ENCODE measurements at places on chromosomes 16 and 17.

- peak; percentile 88 for DNase-seq
These were observed 47.2 kb downstream of the ARHGAP27 start for GRCh38 chr17:45385331-45385997.

DNA sequence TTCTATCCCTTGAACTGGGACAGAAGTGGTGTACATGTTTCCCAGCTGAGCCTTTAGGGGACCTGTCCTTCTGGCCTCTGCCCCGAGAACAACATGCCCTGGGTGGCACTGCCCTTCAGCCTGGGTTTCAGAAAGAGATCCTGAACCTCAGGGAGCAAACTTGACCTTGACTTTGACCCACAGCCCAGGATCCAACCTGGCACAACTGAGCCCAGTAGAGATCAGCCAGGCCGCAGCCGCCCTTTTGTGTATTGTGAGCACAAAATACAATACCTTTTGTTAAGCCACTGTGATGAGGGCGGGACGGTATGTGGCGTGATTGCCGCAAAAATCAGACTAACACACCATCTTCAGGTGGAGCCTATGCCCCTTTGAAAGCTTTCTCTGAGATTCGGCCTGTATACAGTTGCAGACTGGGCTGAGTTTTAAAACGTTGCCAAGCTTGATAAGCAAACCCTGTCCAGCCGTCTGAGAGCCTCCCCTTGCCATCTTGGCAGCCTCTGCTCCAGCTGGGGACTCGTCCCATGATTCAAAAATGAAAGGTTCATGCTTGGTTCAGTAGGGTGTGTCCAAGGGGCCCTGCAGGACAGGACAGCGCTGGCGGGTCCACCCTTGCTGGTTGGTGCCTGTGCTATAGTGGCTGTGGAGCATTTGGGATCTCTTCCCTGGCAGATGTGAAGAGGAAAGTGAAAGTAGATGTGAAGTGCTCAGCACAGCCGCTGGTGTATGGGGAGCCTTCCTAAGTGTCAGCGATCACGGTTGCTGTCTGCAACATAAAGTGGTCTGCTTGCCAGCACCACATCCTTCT is 40.3 kb downstream of the FOXL1 start:
- DNase-seq: no peak

- no peak for DNase-seq
These were observed 2.0 kb upstream of the GRIN2C start for GRCh38 chr17:74861662-74862107.

DNA sequence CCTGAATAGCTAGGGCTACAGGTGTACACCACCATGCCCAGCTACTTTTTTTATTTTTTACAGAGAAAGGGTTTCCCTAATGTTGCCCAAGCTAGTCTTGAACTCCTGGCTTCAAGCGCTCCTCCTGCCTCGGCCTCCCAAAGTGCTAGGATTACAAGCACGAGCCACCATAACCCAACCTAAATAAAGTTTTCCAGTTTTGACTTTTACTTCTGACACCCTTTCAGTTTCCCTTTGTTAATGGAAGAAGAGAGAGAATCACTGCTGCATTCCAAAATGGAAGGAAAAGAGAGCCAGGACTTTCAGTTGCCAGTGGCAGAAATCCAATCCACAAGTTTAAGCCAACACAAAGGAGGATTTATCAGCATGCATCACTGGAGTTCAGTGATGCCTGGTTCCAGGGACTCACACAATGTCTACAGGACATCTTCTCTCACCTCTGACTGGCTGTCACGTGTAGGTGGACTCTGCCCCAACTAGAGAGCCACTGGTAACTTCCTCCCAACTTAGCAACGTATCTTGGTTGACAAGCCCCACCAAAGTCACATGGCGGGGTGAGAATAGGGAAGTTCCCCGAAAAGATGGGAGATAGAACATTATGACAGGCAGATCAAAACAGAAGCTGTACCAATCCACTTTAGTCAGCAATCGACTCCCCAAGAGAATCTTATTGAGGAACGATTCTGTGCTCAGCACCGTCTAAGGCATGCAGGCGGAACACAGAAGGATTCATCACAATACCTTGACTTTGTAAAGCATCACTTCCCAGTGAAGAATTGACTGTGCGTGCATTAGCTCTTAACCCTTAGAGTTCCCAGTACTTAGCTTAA is 46.5 kb downstream of the GAS7 start:
- DNase-seq: peak; percentile 54

GRCh38 chr16:79098907-79099306 is 501.6 kb downstream of the MAF start:
- DNase-seq: no peak

All from mesendoderm (in vitro differentiated cells).